Tongue (tissue), 3 donors: ENCODE measurements at places on chromosomes 11 and 22. TPM values are rescaled to one million over a fixed set of nuclear protein-coding genes. Genes with fewer than 3 reads are reported as not detected.

- DNase-seq, result peak; percentile 61
Measured at GRCh38 chr11:75518771-75519653, 6.7 kb downstream of the GDPD5 start.

DNA sequence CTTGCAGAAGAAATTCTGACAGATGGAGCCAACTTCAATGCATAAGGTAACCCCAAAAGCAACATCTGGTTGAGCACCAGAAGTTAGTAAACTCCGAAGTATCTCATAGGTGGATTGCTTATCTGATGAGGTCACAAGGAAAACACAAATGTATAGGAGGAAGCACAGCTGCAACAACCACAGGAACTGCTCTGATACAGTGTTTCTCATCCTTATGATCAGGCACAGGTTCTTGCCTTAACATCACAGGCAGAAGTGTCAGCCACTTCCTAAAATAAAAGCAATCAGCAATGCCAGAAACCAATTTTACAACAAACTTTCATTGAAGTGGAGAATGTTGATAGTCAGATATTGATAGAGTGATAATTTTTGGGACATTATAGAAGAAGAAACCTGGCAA, 530.3 kb upstream of the FAT3 start:
- DNase-seq, result no peak

DNA sequence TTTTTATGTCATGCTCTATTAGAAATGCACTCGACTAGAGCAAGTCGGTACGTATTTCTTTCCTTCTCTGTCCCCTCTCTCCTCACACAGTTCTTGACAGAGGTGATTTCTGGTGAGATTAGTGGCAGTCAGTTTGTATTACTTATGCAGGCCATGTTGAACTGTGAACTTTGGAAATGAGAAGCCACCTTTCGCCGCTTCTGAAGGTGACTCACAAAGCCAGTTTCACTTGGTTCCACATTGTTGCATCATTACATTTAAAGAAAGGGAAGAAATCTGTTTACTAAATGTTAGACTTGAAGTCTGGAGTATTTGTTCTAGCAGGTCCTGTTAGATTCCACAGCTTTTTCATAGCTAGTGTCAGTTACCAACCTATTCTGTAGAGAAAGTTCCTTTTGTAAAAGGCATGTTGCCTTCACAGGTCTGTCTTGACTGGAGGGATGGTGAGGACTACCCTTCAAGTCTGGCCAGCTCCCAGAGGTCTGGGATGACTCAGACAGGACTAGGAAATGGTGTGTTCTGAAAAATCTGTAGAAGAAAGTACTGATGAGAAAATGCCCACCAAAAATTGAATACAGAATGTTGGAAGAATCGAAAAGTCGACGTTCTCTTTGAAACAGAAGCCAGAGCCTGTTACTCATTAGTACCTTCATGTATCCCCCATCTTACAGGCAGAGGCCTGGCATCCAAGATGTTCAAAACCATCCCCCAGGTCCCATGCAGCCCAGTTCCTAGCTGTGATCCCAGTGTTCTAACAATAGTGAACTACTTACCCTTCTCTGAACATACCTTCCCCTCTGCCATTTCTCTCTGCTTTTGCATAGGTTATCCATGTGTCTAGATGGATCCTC, 181.4 kb downstream of the DBX1 start:
- no peak for DNase-seq

The GGT5 gene
- 4.9 TPM for total RNA-seq

The TRIM5 gene
- total RNA-seq, result 16.3 TPM
